Panc1 (cell line): ENCODE measurements at places on chromosomes 11 and 22.

DNA sequence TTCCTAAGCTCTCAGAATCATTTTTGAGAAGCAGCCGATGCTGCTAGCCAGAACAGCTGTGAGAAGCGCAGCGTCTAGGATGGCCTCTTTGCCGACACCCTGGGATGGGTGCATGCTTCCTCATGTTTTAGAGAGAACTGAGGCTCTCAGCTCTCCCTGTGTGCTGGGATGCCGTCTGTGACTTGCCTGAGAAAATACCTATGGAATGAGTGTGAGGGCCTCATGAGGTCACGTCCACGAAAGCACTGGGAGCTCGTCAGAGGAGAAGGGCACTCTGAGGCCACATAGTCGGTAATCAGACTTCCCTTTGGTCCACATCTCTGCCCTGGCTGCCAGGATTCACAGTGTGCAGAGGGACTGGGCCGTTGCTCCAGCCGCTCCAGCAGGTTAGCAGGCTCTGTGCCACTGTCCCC lies 54.7 kb downstream of the MICAL3 start:
- no peak for DNase-seq

GRCh38 chr22:39859903-39860588 lies 33.5 kb downstream of the ENTHD1 start:
- DNase-seq = no peak

DNA sequence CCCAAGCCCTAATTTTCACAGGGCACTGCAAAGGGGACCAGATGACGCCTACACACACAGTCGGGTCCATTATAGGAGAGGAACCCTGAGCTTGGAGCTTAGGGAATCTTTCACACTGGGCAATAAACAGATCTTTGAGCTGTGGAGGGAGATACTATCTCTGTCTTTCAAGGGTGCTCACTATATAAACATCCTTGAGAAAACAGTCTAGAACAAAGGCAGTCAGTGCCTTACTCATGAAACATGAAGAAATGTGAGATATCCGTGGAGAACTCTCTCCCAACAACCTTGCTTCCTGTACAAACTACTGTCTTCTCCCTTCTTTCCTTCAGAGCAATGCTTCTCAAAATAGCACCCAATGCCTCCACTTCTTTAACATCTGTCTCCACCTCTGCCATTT lies 109.0 kb upstream of the APOA1 start:
- no peak for DNase-seq

DNA sequence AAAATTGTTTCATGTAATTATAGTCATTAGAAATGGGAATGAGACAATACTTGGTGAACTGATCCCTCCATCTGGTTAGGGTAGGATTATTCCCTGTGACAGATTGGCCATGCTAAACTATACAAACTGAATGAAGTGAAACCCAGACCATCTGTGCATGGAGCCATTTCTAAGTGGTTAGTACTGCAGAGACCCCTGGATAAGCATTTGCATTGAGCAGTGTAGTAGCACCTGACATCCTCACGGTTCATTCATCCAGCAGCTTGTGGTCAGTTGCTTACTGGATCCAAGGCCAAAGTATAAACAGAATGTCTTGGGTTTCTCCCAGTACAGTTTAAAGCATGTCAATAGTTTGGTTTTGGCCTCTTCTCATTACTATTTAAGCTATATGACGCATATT lies 93.8 kb upstream of the ARHGAP42 start:
- no peak for DNase-seq

DNA sequence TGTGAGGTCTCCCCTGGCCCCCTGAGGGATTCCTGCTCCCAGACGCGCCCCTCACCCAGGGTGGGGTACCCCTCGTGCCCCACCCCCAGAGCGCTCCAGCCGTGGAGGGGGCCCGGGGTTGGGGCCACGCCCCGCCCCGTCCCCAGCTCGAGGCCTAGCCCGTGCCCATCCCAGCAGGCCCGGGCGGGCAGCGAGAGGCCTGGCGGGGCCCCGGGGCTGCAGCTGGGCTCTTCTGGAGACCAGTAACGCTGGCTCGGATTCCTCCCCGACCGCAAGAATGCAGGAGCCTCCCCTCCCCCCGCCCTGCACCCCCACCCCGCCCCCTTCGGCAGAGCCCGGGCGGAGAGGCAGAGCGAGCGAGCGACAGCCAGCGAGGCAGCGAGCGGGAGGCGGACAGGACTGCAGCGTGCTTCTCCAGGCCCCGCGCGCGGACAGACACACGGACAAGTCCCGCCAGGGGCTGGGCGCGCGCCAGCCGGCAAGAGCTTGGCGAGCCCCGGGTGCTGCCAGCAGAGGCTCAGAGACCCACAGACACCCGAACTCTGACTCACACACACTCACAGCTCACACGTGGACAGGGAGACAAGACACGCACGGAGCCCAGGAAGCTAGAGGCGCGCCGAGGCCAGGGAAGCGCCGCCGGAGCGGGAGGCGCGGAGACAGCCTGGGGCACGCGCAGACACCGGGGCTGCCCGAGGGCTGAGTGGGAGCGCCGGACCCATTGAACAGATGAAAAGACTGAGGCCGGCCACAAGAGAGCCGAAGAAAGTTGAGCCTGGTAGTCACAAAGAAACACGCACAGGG lies 15.2 kb downstream of the BCL9L start:
- DNase-seq = no peak

DNA sequence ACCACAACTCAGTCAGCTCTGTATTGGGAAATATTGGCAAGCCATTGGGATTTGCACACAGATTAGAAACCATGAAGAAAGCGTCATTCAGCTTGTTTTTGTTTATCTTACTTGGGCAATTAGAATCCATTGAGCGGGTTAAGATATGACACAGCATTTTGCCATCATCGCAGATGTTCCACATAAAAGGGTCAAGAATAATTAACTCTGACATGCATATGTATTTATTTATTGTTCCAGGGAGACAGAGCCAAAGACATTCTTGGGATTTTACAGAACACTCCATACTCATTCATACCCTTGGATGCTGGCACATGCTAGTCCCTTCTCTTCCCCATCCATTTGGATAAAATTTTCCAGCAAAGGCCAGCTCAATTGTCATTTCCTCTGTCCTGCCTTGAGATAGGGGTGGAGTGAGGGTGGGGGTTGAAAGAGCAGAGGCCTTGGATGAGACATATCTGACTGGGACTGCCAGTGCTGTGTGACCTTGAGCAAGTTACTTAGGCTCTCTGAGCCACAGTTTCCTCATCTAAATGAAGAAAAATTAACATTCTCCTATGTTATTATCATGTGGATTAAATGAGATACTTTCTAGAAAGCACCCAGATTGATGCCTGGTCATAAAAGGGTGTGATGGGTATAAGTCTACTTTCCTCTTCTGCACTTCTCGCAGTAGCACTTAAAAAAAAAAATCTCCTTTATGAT lies 179.7 kb downstream of the RRAS2 start:
- DNase-seq = no peak

- no peak for DNase-seq
Measured at GRCh38 chr22:31332010-31332409, 14.1 kb downstream of the PATZ1 start.

GRCh38 chr11:111759778-111760407 lies 6.3 kb downstream of the PPP2R1B start:
- no peak for DNase-seq

- DNase-seq = no peak
Measured at GRCh38 chr11:10350334-10350733, 45.5 kb downstream of the ADM start.

GRCh38 chr11:12089473-12089872 lies 20.9 kb upstream of the MICAL2 start:
- no peak for DNase-seq

GRCh38 chr11:83725269-83725560 lies 439.0 kb upstream of the CCDC90B start:
- no peak for DNase-seq

DNA sequence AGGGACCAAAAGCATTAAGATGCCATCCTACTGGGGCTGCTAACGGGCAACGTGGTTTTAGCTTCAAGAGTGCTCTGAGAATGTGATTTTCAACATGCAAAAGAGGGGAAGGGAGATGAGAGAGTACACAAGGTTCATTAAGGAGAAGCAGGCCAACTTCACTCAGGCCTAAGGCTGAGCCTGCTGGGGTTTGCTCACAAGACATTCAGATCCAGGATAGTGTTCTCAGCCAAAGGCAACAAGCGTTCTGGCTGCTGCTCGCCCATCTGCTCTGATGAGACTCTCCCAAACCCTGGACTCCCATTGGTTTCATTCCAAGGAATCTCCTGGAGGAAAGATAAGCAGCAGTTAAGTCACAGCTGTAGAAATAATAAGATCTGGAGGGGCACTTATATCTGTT lies 23.6 kb upstream of the UPB1 start:
- DNase-seq = no peak

DNA sequence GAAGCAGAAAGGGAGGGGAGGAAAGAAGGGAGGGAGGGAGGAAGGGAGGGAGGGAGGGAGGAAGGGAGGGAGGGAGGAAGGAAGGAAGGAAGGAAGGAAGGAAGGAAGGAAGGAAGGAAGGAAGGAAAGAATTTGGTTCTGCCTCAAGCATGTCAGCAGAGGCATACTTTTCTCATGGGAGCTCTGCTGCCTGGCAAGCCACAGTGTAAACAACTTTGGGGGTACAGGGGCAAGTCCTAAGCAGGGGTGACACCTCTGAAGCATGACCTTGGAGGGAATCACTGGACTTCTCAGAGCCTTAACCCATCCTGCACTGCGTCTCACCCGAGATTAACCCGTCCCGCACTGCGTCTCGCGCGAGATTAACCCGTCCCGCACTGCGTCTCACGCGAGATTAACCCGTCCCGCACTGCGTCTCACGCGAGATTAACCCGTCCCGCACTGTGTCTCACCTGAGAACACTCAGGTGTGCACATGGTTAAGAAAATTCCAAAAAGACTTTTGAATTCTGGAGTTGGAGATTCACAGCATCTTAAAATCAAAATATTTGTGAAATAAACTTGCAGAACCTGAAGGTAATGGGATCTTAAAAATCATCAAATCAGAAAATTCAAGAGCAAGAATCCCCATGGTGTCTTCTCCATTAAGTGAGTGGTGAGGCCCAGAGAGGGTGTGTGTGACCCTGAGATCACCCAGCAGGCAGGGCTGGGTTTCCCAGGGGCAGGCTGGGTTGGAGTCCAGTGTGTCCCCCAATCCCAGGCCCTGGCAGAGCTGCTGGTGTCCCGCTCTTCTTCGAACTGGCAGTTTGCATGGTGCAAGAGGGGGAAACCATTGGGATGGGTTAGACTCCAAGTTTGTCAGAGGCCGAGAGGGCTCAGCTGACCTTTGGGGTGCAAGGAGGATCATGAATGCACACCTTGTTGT lies 190.4 kb downstream of the MN1 start:
- no peak for DNase-seq

- no peak for DNase-seq
Measured at GRCh38 chr11:128022007-128022368, 565.4 kb downstream of the ETS1 start.

DNA sequence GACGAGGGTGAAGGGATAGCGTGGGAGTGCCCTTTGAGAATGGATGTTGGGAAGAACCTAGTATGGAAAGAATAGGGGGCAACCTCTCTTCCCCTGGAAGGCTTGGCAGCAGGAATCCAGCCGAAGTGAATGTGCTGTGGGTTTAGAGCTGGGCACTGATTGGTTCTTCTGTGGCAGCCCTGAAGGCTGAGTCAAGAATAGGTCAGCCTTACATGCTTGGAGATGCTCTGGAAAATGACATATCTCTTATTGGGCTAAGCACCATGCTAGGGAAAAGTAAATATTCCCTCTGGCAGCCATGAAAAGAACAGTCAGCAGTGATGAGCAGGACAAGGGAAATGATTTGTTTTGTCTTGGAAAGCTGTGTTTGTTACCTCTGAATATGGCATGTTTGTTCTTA lies 149.5 kb downstream of the COMMD9 start:
- DNase-seq = no peak

DNA sequence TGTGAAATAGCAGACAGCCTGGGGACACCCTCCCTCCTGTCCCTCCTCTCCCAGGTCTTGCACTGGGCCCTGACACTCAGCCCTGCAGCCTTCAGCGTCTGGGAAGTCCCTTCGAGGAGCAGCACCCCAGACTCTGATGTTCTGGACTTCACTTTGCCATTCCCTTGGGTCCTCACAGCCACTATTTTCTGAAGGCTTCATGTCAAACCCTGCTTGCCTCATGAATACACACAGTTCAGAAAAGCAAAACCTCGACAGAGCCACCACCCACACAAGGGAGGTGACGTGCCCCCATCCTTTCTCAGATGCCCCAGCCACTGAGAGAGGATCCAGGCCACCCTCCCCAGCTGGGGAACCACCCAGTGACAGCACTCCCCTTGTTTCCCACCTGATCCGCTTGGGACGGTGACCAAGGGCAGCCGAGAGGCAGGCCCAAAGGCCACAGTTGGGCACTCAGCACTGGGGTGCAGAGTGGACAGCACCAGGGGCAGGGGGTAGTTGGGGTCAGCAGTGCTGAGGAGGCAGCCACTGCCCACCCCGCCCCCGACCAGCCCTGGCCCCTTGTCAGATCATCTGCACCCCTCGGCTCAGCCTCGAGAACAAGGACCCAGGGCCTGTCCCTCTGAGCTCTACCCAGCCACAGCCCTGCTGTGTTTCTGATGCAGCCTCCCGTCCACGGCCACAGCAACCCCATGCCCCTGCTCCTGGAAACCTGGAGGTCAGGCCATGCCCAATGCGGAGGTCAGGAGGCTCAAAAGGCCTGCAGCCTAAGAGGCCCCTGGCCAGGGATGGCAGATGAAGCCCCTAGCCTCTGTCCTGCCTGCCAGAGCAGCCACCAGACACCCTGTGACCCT lies 3.1 kb upstream of the TNNT3 start:
- no peak for DNase-seq

GRCh38 chr22:18997925-18998315 lies 61.8 kb upstream of the PRODH start:
- no peak for DNase-seq

GRCh38 chr11:130508913-130509312 lies 60.5 kb downstream of the ADAMTS15 start:
- no peak for DNase-seq

GRCh38 chr11:90252053-90252452 lies 29.2 kb upstream of the CHORDC1 start:
- DNase-seq = no peak

- no peak for DNase-seq
Measured at GRCh38 chr11:107545101-107545514, 20.4 kb downstream of the ALKBH8 start.

GRCh38 chr11:119699227-119699626 lies 29.8 kb downstream of the NECTIN1 start:
- no peak for DNase-seq

GRCh38 chr11:67389477-67389876 lies 2.3 kb upstream of the RAD9A start:
- peak; percentile 38 for DNase-seq

DNA sequence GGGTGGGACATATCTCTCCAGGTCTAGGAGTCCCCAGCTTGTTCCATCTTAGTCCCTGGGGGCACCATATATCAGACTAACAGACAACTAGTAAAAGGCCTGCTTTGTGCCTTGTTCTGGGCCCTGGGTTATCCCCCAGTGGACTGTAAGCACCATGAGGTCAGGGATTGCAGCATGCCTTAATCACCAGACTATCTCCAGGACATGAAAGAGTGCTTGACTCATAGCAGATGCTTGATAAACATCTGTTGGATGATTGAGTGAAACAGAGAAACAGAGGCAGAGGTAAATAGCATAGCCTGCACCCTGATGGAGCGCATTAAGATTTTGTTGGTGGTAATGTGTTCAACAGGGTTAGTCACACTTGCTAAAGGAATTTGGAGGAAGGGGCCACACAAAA lies 94.1 kb downstream of the MICAL2 start:
- no peak for DNase-seq

- no peak for DNase-seq
Measured at GRCh38 chr11:44301564-44302271, 8.2 kb downstream of the ALX4 start.
